ENCODE measurements at places on chromosomes 7 and 10.
A peak's percentile ranks its signal among the peaks of the same experiment; 100 is the strongest.

DNA sequence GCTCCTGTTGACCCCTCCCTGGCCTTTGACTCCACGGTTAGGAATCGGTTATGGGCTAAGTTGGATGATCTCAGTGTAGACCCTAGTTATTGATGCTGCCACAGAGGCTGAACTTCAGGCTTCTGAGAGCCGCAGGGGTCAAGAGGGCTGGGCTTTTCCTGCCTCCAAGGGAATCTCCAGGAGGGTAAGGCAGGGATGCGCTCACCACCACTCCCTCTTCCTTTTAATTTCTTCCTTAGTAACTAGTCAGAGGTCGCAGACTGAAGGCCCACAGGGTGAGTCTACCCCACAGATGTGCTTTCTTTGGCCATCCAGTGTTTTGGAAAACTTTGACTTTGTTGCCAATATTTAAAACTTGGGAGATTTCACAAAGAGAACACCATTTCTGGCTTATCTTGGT is 151.0 kb upstream of the TCF7L2 start:
- DNase-seq, result no peak

DNA sequence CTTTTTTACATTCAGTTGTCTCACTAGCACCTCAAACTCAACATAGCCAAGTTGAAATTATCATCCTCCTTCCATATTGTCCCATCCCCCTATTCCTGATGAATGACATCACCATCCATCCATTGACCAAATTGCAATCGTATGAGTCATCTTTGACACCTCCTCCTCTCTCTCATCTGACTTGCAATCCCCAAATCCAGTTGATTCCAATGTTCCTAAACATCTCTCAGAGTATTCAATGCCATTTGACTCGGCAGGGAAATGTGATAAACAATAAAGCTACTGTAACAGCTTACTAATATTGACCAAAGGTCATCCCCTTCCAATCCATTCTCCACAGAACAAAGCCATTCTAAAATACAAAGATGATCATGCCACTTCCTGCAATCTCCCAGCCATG is 1047.8 kb downstream of the NRG3 start:
- no peak for DNase-seq

- no peak for DNase-seq
Observed at GRCh38 chr10:115989621-115990020, 283.4 kb downstream of the GFRA1 start.

GRCh38 chr10:2076528-2076927 is 339.2 kb upstream of the ADARB2 start:
- peak; percentile 36 for DNase-seq

- no peak for DNase-seq
Observed at GRCh38 chr7:156111-157007, 36.0 kb upstream of the FAM20C start.
